ENCODE measurements at places on chromosomes 1 and 21.
A peak's percentile ranks its signal among the peaks of the same experiment; 100 is the strongest.

DNA sequence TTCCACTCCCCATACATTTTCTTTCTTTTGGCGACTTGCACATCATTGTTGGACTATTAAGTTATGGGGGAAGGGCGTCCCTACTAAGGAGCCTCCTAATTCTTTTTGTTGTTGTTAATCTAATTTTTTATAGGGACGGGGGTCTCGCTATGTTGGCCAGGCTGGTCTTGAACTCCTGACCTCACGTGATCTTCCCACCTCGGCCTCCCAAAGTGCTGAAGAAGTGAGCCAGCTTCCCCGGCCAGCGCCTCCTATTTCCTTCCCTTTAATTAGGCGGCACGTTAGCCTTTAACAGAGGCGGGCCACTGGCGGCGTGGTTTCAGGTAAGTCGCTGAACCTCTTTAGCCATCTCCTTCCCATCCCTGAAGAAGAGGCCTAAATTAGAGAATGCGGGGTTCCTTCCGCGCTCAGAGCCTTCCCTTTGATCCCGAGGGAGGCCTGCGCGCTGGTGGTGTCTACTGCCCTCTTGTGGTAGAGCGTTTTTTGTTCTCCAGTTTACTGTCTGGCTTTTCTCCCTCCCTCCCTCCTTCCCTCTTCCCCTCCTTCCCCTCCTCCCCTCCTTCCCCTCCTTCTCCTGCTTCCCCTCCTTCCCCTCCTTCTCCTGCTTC, 38.1 kb downstream of the TNFRSF9 start:
- DNase-seq, result peak; percentile 34

DNA sequence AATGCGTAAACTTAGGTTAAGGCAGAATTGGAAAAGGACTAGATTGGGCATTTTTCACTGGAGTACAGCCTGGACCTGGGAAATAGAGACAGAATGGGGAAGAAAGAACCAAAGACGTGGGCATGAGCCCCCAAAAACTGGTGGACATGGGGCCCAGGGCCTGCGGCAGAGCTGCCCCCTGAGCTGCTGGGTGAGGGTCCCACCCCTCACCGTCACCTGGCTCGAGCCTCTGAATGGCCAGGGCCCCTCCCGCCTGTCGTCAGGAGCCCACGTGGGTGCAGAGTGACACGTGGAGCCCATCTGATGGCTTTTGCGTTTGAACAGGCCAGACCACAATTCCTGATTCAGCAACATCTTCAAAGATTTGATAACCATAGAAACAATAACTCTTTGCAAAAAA, 360.9 kb upstream of the VAMP3 start:
- DNase-seq, result no peak

DNA sequence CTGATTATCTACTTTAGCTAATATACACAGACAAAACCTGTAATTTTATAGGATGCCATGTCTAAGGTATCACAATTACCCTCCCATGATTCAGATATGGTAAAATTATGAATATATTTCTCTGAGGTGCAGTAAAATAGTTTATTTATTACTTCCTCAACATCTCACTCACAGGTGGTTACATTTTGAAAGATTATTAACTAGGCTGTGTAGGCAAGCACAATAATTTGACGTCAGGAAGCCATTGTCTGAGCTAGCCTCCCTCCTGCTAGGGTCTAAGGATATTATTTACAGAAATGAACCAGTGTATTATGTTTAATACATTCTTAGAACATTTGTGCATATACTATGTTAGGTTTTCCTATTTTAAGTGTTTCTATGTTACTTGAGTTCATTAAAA, 69.9 kb upstream of the ADGRL2 start:
- no peak for DNase-seq

- DNase-seq, result no peak
These were observed 29.6 kb downstream of the SIM2 start for GRCh38 chr21:36728371-36729111.

DNA sequence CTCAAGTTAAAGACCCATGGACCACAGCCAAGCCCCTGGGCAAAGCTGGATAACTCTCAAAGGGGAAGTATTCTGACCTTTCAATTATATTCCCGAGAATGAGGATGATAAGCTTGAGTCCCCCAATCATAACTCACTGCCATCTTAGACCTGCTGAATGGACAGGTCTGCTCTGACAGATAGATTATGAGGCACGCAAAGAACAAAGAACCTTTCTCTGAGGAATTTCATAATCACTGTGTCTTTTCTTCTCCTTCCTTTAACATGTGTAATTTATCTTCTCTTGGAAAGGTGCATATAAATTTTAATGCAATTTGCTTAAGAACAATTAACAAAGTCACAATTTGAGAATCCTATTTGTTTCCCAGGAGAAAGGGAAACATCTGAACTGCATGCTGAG, 22.0 kb downstream of the PIGM start:
- no peak for DNase-seq

DNA sequence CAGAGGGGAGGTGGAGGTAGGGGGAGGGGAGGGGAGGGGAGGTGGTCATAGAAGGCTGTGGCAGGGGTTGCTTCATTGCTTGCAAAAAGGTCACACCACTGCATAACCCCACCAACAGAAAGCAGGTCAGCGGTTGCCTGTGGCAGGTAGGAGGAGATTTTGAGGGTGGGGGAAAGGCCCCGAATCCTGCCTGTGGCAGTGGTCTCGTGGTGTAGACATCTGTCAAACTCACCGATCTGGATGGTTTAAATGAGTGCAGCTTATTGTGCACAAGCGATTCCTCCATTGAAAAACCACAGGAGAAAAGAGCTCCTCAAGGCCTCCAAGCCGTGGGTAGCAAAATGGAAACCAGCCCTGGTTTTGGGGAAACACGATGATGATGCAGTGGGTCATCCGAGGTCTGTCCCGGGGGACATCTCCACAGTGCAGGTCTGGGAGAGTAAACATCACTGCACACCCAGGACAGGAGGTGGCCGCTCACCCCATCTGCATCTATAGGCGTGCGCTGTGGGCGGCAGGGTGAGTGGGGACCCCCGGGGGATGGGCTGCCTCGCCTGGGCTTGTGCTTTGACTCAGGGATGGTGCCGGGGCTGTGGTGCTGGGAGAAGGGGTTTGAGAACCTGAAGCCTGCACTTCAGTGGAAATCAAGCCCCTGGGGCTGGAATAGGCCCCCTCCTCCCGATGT, 112.3 kb downstream of the CRYAA start:
- no peak for DNase-seq

DNA sequence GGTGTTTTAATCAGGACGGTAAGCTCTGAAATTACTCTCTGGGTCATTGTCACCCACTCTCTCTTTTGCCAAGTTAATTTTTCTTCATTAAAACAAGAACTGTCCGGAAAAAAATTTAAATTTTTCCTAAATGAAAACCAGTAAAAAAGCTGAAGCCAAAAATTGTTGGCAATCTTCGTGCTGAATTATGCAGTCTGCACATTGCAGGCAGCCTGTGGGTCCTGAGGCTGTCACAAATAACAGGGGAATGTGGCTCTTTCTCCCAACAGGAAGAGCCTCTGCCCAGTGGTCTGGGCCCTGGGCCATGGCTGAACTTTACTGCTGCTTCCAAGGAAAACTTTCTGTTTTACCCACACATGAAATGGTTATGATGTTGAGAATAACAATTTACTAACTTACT, 153.9 kb upstream of the SPAG17 start:
- no peak for DNase-seq
